AG04449 (cell line): ENCODE measurements at places on chromosomes 1 and 21.

DNA sequence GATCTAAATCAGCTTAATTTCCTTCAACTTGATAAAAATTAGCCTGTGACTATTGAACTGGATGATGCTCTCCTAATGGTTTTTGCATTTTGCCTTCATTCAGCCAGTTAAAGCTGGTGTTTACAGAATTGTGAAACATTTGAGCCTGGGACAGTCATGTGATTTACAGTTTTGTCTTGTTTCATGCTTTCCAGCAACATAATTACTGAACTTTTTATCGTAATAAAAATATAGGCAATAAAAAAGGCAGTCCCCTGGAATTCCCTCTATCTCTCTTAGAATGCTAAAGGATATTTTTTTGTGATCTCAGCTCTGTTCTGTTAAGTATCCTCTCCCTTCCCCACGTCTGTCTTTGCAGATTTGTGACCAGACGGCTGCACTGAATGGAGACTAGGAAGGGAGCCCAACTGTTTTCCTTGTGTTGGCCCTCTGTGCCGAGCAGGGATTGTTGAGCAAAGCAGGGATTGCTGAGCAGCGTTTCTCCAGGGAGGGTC is 70.3 kb upstream of the RGL1 start:
- DNase-seq: no peak

GRCh38 chr1:5567839-5568238 is 424.4 kb downstream of the NPHP4 start:
- DNase-seq: no peak

DNA sequence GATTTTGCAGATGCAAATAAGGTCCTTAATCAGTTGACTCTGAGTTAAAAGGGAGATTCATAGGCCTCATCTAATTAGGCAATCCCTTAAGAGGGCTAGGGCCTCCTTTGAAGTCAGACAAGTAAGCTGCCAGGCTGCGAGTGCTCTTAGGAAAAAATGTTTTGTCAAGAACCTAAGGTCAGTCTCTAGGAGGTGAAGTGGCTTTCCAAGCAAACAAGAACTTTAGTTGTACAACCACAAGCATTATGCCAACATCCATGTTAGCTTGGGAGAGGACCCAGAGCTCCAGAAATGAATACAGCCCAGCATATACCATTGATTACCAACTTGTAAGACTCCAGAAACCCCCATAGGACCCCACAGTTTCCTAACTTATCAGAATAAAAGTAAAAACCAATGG is 1366.2 kb downstream of the PLA2G4A start:
- no peak for DNase-seq

DNA sequence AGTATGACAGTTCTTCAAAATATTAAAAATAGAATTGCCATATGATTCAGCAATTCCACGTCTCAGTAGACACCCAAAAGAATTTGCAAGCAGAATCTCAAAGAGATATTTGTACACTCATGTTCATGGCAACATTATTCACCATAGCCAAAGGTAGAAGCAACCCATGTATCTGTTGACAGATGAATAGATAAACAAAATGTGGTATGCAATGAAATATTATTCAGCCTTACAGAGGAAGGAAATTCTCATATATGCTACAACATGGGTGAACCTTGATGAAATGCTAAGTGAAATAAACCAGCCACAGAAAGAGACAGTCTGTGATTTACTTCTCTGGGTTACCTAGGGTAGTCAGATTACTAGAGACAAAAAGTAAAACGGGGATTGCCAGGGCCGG is 47.0 kb downstream of the NAV1 start:
- no peak for DNase-seq

DNA sequence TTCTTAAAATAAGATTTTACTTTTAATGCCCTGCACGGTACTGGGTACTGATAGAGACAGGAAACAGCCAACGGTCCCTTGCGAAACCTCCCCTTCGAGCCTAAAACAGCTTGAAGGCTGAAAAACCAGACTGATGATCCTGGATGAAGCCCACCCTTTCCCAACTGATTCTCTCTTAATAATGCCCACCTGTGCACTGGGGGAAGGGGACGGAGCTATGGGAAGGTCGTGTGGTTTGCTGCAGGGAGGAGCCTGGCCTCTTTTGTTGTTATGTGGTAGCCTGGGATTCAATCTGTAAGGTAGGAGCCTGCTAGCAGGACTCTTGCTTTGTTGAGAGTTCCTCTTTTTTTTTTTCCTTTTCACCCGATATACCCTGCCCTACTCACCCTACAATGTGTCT is 25.6 kb downstream of the SAMSN1 start:
- DNase-seq: no peak

GRCh38 chr21:14492931-14493330 is 53.2 kb downstream of the SAMSN1 start:
- no peak for DNase-seq

- no peak for DNase-seq
These were observed 37.1 kb upstream of the NBL1 start for GRCh38 chr1:19606817-19607642.

DNA sequence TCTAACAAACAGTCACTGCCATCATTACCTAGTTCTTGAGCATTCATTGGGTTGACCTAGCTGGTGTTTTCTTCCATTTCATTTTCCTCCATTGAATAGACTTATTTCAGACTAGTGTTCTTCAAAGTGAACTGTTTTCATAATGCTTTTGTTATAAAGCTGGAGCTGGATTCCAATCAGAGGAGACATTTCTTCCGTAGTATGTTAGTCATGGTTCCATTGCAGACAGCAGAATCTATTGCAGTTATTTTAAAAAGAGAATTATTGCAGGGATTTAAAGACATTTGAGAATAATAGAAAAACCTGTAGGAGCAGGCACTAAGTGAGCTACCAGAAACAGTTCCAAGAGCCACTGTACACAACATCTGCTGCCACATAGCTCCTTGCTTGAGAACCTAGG is 50.0 kb downstream of the HHAT start:
- no peak for DNase-seq

- no peak for DNase-seq
These were observed 588.0 kb upstream of the BEND5 start for GRCh38 chr1:49364676-49365075.

DNA sequence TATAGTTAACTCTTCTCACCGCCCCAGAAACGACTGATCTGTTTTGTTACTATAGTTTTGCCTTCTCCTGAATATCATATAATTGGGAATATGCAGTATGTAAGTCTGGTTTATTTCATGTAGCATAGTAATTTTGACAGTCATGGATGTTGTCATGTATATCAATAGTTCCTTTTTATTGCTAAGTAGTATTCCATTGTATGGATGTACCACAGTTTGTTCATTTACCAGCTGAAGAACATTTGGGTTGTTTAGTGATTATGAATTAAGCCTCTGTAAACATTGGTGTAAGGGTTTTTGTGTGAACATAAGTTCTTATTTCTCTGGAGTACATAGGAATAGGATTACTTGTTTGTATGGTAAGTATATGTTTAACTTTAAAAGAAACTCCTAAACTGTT is 55.5 kb downstream of the ACTL8 start:
- no peak for DNase-seq

DNA sequence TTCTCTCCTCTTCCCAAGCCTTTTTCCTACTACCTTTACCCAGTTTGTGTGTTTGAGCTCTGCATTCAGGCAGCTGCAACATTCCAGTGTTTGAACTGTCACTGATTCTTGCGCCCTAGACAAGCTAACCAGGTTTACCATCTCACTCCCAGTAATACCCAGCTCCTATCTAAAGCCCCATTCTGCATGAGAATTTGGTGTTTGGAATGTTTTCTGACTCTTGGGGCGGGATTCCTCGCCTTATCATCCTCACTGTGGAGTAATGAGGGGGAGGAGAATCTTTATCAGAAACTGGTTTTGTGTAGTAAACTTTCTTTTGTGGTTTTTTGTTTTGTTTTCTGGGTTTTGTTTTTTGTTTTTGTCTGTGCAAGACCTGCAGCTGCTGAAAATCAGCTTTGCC is 36.5 kb downstream of the NCF2 start:
- DNase-seq: no peak

GRCh38 chr1:12150456-12151200 is 16.2 kb upstream of the TNFRSF1B start:
- no peak for DNase-seq

DNA sequence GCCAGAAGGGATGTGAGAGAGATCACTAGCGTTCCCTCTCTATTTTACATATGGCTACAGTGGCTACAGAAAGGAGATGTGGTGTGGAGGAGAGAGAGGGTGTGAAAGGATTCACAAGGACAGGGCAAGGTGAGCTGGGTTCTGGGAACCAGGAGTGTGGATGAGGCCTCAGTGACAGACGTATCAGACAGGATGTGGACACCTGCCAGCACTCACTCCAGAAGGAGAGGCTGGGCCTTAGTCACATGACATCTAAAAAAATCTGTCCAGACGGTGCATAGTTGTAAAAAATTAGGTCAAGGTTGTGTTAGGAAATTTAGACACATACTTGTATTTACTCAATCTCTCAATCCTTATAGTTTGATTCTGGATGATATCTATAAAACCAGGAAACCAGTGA is 10.6 kb downstream of the TRIM67 start:
- no peak for DNase-seq

DNA sequence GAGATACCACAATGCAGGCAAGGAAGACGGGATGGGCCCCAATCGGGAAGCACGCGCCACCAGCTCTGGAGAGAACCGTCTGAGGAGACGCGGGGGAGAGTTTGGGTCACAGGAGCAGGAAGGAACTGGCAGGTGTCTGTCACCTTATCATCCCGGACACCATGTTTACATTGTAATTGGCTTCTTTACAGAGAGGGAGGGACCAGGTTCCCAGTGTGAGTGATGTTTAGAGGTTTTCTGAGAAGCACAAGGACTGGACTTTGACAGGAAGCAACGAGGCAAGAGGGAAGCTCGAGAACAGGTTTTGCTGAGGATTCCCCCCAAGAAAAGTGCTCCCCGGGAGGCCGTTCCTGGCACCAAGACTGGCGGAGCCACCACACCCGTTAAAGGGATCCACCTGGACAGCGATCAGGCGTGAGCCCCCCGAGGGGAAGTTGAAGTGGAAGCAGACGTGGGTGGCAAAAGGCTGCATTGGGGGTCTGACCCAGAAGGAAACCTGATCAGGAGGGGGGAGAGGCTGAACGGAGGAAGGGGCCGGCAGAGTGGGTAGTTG is 957 bp downstream of the EPS15 start:
- DNase-seq: no peak

- DNase-seq: no peak
These were observed 19.4 kb downstream of the KDM5B start for GRCh38 chr1:202788800-202789199.

- DNase-seq: peak; percentile 99
These were observed 84.1 kb downstream of the GPR88 start for GRCh38 chr1:100622037-100622436.

- peak; percentile 5 for DNase-seq
These were observed 972 bp downstream of the CFAP410 start for GRCh38 chr21:44337941-44338895.

GRCh38 chr1:215631040-215631439 is 63.9 kb downstream of the KCTD3 start:
- no peak for DNase-seq

- no peak for DNase-seq
These were observed 41.0 kb downstream of the RXRG start for GRCh38 chr1:165403835-165404482.

- DNase-seq: no peak
These were observed 4.0 kb upstream of the UAP1 start for GRCh38 chr1:162557536-162557935.

DNA sequence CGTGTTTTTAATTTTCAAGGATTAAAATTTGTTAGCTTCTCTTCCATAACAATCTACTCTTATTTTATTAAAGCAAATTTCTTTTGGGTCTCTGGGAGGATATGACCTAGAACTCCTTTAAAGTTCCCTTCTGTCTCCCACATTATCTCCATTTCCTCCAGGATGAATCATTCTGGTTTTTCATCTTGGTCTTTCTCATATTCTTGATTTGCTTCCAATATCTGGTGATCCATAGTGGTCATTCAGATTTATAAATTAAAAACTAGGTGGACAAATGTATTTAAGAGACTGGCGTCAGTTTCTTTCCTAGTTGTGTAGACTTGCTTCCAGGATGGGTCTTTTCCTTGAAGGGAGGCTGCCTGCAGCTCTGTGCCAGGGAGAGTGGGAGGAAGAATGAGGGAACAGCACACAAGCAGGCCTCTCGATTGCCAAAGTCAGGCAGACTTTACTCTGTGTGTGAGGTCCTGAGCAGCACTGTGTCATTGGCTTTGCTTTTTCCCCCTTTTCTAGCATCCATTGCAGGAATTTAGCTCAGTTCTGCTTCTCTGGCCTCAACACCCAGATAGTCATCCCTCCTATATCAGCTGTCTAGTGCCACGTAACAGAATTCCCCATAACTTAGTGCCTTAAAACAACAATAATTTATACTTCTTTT is 48.1 kb upstream of the FOXO6 start:
- DNase-seq: no peak

DNA sequence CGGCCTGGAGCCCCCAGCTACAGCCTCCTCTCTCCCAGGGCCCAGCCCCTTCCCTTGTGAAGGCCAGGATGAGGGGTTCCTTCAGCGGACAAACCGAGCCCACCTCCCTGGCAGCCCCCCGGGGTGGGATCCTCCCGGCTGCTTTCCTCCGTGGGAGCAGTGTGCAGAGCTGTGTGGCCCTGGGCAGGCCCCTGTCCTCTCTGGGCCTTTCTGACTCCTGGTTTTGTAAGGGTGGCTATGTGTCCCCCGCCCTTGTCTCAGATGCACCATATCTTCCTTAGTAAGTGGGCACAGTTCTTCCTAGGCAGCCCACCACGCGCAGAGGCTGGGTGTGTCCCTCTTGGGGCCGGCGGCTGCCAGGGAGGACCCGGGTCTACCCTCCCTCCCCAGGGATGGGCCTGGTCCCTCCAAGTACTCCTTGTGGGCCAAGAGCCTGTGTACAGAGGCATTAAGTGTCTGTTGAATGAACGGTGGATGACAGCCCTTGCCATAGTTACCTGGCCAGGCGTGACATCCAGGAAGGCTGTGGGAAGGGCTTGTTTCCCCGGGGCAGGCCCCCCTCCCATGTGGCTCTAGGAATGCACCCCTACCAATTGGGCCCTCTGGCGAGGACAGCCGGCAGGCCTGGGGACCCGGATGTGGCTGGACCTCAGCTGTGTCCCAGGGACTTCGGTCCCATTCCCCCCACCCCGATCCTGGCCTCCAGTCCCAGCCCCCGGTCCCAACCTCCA is 3.8 kb downstream of the SMIM1 start:
- no peak for DNase-seq

DNA sequence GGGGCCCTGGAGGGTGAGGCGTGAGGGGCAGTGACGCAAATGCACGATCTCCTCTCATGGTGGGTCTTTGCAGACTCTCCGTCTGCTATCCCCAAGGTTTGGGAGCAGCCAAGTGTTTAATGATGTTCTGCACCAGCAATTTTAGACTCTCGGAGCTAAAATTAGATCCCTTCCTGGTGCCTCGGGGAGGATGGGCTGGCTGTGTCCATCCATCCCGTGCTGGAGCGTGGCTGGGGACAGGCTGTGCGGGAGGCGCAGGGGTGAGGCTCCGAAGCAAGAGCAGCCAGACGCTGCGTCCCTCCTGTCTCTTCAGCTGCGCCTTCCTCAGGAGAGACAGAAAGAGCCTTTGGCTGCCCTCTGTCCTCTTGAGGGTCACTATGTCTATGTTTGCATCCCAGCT is 387.6 kb downstream of the CAMTA1 start:
- no peak for DNase-seq

DNA sequence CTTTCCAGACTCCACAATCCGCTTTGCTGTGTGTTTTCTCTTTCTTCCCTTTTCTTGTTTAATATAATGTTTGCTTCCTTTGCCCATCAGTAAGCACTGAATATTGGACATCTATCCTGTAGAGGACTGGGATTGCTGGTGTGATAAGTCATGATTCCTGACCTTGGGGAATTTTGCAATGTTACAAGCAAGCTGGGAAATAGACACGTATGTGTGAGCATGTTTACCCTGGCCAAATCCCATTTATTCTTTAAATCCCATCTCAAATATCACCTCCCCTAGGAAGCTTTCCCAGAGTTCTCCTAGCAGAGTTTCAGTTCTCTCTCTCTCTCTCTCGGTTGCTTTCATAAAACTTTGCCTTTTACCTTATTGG is 155.3 kb downstream of the ROR1 start:
- DNase-seq: no peak
